Renal cortical epithelial cell (primary cell): ENCODE measurements at places on chromosomes 11 and 22.

GRCh38 chr11:41789376-41789775, 329.9 kb upstream of the LRRC4C start:
- no peak for DNase-seq

GRCh38 chr11:120200677-120201076, 10.2 kb upstream of the OAF start:
- no peak for DNase-seq

DNA sequence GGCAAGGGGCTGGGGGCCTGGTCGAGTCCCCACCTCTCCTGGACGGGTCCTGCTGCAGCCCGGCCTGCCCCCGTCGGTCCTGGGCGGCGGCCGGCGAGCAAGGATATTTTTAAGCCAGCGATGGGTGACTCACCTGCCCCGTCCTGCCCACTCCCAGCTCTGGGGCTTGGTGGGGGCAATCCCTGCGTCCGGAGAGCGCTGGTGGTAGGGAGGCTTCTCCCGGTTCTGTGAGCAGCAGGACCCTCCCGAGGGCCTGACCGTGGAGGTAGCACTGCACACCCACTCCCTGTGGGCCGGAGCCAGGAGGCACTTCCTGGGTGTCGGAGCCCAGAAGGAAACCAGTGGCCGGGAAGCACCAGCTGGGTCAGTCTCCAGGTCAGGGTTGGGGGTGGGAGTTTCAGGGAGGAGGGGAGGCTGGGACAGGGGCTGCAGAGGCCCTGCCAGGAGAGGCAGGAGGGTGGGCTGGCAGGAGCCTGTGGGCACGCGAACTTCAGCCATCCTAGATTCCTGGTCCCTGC, 467 bp downstream of the EPS8L2 start:
- DNase-seq: peak; percentile 47

GRCh38 chr11:68328374-68329091, 16.1 kb downstream of the LRP5 start:
- no peak for DNase-seq

DNA sequence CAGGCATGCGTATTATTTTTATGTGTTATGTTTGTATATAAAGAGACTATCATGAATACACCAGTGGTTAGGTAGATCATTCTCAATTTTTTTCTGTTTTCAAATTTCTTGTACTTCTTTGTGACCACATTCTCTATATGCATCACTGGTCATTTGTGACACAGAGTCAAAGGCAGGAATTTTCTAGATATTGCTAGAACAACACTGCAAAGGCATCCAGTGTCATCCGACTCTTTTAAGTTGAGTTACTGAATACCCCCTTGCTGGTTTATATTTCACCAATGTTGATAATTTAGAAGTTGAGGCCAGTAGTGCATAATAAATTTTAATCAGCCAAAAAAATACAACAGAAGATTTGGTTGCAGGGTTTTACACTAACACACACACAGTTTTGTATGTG, 351.8 kb downstream of the CASP12 start:
- peak; percentile 88 for DNase-seq

GRCh38 chr22:41538583-41538982, 5.7 kb downstream of the POLR3H start:
- no peak for DNase-seq

GRCh38 chr22:44197271-44197670, 16.5 kb downstream of the PARVG start:
- no peak for DNase-seq

DNA sequence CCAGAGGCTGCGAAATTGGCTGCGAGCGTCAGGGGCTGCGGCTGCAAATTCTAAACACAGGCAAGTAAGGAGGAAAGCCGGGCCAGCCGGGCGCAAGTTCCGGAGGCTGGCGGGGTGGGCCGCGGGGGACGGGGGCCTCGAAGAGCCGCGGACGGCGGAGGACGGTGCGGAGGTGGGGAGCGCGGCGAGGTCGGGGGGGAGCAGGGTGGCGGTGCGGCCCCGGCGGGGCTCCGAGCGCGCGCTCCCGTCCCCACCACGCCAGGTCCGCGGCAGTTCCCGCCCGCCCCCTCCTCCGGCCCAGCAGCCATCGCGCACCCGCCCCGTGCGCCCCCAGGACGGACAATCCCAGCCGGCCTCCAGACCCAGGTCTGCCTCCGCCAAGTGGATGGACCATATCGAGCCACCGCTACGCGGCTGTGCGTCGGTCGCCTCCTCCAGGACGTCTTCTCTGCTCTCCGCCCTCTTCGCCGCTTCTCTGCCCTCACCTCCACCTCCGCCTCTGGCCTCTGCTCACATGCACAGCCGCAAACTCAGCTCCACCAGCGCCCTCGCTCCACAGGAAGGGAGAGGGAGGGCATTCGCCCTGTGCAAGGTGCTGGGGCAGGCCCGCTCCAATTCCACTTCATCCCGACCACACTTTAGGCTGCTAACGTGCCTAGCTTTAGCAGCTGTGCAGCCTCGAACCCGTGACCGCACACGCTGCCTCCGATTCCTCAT, 7.2 kb downstream of the ELFN2 start:
- DNase-seq: peak; percentile 32

DNA sequence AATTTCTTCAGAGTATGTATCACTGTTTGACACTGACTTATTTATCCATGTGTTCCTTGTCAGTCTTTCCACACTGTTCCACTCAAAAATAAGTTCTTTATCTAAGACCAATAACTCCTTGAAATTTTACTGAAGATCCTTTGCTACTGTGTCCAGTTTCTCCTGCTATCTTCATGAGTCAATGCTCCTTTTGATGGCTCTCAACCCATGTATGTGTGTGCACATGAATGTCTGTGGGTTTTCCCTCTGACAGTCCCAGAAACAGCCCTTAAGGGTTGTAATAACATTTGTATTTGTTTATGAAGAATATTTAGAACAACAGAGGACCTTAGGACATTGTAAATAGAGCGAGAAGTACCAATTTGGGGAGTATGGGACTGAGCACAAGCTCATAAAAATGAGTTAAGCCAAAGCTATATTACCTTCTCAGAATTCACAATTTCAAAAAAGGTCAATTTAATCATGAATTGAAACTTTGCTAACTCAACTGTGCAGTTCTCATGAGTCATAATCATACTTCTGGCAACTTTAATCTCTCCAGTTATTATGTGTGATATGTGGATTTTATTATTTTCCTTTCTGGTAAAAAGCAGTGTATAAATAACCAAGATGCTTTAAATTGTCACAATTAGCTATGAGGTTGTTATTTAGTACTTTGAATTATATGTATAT, 533.6 kb downstream of the CNTN5 start:
- no peak for DNase-seq

DNA sequence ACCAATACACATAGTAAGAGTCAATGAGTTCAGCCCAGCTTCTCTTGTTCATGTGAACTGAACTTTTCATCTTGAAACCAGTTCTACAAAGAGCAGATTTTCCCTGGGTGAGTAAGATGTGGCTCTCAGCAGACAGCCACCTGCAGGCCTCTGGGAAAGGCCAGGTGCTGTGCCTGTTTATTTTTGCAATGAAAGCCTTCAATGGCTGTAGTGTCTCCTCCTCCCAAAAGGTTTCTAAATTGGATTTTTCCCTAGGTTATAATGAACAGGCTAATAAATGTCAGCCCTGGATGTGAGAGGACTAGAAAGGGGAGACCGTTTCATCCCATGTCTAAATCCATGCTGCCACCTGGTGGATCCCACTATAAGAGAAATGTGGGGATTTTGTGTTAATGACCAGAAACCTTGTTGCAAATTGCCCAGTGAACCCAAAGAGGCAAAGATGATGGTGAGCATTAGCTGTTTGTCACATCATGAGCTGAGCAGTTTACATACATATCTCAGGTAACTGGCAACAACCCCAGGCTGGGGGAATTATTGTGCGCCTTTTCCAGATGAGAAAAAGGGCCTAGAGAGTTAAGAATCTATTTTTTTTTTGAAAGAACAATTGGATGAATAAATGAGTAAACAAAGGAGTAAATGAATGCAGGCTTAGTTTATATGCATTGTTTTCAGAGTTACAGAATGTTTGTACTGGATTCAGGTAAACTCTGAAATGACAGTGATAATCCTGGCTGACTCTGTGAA, 12.7 kb downstream of the C11orf91 start:
- DNase-seq: peak; percentile 64

- DNase-seq: no peak
Observed at GRCh38 chr22:22914726-22915669, 27.4 kb downstream of the IGLL5 start.

GRCh38 chr11:102410382-102410784, 42.2 kb downstream of the TMEM123 start:
- DNase-seq: no peak

DNA sequence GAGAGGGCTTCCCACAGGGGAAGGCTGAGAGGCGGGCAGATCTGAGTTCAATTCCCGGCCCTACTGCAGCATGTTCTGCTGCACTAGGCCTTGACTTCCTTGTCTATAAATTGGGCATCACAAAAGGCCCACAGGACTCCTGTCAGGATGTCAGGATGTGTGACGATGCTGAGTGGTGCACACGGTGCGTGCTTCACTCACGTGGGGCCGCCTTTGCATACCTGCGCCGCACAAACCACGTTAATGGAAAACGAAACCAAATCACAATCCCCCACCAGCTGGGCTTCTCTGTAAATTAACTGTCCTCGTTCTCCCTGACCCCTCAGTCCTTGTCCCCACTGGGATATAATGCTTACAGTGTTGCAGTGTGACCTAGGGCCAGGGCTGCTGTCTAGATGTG, 32.3 kb upstream of the TSPAN18 start:
- DNase-seq: no peak

- no peak for DNase-seq
Observed at GRCh38 chr11:122726028-122726427, 70.5 kb downstream of the UBASH3B start.

- DNase-seq: peak; percentile 78
Observed at GRCh38 chr11:762421-763072, 14.7 kb downstream of the GATD1 start.

DNA sequence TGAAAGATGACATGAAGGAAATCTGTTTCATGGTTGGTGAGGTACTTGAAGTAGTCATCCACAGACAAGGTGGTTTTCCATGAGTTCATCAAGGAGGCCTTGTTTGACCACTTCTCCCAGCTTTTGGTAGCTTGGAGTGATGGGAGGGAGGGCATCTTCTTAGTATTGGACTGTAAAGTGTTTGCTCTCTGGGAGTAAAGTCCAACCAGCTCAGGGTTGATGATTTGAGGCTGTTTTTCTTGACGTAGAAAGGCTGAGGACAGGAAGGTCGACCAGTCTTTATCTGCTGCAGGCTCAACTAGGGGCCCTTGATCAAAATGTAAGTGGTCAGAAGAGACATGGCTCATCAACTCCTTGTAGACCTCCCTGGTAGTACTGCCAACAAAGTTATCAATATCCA, 1.7 kb downstream of the CCDC87 start:
- DNase-seq: no peak

GRCh38 chr11:91946397-91946951, 278.1 kb upstream of the FAT3 start:
- peak; percentile 55 for DNase-seq

DNA sequence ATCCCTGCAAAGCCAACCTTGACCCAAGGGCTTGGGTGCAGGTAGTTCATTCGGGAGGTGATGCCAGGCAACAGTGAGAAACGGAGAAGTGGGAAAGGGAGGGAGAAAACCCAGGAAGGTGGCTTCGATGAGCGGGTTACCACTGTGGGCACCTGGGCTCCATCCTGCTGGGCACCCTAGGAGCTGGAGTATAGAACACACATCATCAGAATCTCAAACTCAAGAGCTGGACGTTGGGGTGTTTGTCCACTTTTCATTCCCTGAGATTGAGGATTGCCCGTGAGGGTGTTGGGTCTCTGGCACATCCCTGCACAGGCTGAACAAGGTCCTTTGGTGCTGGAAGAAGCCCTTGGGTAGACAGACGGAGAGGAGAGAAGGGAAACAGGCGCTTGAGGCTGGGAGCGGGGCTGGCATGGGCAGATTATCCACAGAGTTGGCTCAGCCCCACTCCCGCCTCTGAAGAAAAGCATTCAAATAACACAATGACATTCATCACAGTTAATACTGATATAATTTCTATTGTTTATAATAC, 70.4 kb downstream of the LRRC32 start:
- DNase-seq: no peak

GRCh38 chr11:11996321-11997048, 11.9 kb downstream of the DKK3 start:
- DNase-seq: no peak

- no peak for DNase-seq
Observed at GRCh38 chr11:45209891-45210699, 63.7 kb downstream of the PRDM11 start.

- no peak for DNase-seq
Observed at GRCh38 chr22:48539261-48539660, 1288.4 kb downstream of the BRD1 start.

- DNase-seq: no peak
Observed at GRCh38 chr11:17931595-17931994, 81.3 kb downstream of the SERGEF start.

DNA sequence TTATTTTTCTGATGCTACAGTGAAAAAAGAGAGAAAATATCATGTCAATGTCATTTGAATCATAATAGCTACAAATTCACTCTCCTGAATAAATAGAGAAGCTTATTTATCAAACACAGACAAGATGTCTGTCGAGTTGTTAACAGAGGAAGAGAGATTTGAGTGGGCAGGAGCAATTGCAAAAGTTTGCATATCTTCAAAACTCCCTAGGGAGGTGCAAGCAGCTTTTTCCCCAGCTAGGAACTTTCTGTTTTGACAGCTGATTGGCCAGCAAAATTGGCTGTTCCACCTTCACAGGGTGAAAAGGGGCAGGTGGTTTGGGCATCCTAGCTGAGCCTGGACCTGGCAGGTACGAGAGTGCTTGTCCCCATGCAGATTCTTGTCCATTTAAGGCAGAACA, 98.2 kb downstream of the NTM start:
- no peak for DNase-seq
